ENCODE measurements at places on chromosomes 6 and 20.
A peak's percentile ranks its signal among the peaks of the same experiment; 100 is the strongest.

GRCh38 chr6:26482338-26482737 is 17.8 kb upstream of the BTN1A1 start:
- no peak for DNase-seq

DNA sequence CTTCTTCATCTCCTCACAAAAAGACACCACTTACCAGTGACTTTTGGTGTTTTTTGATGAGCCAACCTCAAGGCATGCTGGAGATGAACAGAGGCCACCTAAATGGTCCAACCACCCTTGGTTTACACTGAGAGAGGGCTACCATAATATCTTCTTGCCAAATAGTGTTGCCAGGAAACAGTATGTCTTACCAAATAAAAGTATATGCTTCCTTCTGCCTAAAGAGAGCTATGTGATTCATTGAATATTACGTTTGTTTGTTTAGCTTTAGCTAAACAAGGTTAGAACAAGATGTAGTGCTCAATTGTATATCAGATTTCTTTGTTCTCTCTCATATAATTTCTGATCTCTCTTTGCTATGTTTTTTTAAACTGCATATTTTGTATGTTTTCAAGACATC is 40.6 kb upstream of the BMP6 start:
- no peak for DNase-seq

- no peak for DNase-seq
Measured at GRCh38 chr6:3538536-3538935, 81.7 kb upstream of the SLC22A23 start.

DNA sequence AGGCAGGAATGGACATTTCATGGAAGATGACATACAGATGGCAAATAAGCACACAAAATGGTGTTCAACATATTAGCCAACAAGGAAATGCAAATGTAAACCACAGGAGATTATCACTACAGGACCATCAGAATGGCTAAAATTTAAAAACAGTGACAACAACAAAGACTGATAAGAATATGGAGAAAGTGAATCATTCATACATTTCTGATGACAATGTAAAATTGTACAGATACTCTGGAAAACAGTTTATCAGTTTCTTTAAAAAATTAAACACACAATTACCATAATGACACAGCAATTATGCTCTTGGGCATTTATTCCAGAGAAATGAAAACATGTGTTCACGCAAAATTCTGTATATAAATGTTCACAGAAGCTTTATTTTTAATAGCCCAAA is 105.8 kb upstream of the RUNX2 start:
- no peak for DNase-seq

DNA sequence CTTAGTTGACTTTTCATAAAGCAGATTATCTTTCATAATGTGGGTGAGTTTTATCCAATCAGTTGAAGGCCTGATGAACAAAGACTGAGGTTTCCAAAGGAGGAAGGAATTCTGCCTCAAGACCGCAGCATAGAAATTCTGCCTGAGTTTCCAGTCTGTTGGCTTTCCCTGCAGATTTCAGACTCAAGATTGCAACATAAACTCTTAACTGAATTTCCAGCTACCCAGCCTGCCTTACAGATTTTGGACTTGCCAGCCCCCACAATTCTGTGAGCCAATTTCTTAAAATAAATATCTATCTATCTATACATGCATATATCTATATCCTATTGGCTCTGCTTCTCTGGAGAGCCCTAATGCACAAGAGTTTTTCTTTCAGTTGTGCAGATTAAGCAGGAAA is 57.3 kb upstream of the SMLR1 start:
- no peak for DNase-seq

GRCh38 chr6:39303425-39304153 is 10.6 kb downstream of the KCNK17 start:
- DNase-seq = no peak

DNA sequence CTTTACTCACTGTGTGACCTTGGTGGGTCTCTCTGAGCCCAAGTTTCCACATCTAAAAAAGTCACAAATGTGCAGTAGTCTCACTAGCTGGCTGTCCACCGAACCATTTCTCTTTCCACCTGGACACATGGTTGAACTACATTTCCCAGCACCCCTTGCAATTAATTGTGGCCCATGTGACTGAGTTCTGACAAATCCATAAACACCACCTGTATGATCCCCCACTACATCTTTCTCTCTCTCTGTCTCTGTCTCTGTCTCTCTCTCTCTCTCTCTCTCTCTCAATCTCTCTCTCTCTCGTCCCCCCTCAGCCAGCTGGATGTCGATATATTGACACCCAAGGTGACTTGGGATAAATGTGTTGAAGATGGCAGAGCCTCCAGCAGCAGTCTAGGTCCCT is 42.8 kb downstream of the SNHG17 start:
- DNase-seq = no peak

DNA sequence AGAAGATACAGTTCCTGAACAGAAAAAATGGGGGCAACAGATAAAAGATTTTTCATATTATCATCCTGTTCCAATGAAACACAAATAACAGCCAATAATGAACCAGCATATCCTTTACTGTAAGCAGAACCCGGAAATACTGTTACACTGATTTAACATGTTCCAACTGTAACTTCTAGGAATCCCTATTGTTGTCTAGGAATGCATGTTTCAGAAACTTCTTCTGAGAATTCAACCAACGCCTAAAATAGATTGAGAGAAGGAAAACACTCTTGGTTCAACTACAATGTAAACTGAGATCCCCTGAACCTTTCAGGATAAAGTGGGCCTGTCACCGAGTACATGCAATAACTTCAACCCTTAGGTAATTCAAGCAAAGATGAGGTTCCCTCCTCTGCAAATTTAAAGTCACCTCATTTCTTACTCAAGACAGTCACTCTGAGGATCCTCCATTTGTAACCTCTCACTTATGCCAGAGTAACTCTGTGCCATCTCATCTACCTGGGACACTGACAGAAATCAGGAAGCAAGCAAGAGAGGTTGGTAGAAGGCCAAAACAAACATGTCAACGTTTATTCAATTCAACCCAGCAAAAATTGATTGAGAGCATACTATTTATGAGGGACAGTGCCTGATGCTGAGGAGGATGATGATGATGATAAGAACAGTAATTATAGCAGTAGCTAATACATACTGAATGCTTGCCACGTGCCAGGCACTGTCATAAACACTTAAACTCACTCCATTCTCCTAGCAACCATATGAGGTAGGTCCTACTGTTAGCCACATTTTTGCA is 14.1 kb downstream of the UBE3D start:
- DNase-seq = no peak

DNA sequence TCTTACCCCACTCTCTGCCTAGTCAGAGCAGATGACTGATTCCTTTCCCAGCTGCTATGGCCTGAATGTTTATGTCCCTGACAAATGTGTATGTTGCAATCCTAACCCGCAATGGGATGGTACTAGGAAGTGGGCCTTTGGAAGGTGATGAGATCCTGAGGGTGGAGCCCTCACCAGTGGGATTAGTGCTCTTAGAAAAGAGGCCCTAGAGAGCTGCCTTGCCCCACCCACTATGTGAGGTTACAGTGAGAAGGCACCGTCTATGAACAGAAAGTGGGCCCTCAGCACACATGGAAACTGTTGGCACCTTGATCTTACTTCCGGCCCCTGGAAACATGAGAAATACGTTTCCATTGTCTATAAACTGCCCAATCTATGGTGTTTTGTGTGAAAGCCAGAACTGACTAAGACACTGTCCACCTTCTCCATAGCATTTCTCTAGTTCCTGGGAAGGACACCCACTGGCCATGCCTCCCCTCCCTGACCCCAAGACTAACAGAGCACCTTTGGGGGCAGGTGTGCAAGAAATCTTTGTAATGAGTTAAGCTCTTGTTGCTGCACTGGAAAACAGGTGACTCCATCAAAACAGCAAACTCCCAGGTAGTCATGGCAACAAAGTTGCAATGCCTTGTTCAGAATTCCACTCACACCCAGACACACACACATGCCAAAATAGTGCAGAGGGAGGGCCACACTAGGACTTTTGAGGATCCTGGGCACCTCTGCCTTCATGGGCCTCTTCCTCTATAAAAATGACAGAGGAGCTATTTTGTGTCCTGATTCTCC is 16.2 kb downstream of the GABRR2 start:
- peak; percentile 14 for DNase-seq

- DNase-seq = no peak
Measured at GRCh38 chr6:37947468-37947867, 127.9 kb downstream of the ZFAND3 start.

- DNase-seq = no peak
Measured at GRCh38 chr20:20737158-20737557, 24.7 kb upstream of the RALGAPA2 start.

- DNase-seq = no peak
Measured at GRCh38 chr6:168715643-168716481, 274.9 kb downstream of the SMOC2 start.

DNA sequence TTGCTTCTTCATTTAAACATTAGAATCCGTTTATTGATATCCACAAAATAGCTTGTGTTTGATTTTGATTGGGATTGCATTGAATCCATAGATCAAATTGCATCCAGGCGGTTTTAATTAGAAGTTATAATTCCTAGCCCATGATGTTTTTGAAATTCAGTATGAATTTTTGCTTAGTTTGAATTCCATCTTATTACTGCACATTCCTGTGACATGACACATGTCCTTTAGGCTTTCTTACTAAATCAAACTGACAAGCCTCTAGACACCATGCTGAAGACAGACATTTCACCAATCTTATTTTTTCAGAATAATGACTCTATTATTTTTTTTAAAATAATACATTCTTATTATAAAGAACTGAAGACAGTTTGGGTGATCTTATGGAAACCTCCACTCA is 21.4 kb upstream of the PI16 start:
- no peak for DNase-seq

DNA sequence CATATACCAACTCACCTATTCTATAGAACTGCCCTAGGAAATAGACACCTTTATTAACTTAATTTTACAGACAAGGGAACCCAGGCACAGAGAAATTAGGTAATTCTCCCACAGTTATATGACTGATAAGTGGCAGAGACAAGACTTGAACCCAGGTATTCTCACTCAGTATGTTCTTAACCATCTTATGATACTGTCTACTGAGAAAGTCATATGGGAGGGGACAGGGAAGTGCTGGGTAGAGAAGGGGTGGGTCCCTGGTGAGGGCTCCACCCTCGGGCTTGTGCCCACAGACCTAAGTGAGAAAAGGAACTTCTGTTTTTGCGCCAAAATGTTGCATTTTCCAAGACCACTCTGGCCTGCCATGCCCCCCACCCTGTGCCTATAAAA is 123.5 kb downstream of the RNF144B start:
- DNase-seq = no peak

GRCh38 chr6:160239929-160240690 is 18.5 kb downstream of the SLC22A2 start:
- DNase-seq = no peak

DNA sequence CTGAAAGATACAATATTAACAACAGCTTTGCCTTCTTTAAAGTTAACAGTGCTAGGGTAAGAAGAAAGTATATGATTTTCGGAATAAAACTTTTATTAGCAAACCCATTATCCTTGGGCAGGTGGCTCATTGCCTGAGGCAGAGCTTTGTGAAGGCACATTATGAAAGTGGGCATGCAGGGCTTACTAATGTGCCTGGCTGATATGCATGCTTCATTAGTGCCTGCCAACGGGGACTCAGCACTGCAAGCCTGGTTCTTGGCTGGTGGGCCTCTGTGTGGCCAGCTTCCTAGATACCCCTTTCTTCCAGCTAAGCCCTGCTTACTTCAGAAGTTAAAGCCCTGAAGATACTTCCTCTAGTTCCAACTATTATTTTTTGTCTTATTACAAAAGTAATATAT is 481.6 kb downstream of the ADGRB3 start:
- DNase-seq = no peak

- DNase-seq = no peak
Measured at GRCh38 chr20:46985671-46986070, 91.0 kb downstream of the EYA2 start.

- DNase-seq = no peak
Measured at GRCh38 chr6:7411328-7411727, 21.7 kb downstream of the RIOK1 start.

GRCh38 chr20:21681234-21681921 is 24.1 kb upstream of the PAX1 start:
- DNase-seq = no peak

- no peak for DNase-seq
Measured at GRCh38 chr6:139508576-139508975, 134.1 kb upstream of the CITED2 start.

GRCh38 chr6:1662534-1662933 is 52.8 kb downstream of the FOXC1 start:
- DNase-seq = no peak

DNA sequence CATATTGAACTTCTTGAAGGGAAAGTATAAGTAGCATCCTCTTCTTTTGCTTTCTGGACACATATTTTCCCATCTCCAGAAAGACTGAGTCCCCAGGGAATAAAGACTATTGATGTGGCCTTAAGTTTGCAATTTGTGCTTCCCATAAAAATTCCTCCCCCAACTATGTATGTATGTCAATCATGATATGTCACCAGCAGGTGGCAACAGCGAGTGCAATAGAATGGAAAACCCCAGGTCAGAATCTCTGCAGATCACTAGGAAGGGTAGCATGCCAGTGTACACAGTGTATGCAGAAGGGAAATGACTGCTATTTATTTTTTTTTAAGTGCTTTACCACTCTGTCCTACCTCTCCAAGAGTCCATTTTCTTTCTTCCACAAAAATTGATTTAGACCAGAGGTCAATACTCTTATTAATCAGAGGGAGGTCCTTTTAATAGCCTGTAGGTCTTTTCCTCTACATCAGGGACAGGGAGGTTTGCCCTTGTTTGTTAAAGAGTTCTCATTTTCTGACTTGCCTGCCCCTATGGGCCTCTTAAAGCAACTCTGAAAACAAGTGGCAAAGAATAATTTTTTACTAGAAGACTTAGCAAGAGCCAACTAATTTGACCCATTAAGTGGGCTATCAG is 61.4 kb downstream of the BMP2 start:
- no peak for DNase-seq

- no peak for DNase-seq
Measured at GRCh38 chr6:42045538-42046460, 4.5 kb upstream of the TAF8 start.

DNA sequence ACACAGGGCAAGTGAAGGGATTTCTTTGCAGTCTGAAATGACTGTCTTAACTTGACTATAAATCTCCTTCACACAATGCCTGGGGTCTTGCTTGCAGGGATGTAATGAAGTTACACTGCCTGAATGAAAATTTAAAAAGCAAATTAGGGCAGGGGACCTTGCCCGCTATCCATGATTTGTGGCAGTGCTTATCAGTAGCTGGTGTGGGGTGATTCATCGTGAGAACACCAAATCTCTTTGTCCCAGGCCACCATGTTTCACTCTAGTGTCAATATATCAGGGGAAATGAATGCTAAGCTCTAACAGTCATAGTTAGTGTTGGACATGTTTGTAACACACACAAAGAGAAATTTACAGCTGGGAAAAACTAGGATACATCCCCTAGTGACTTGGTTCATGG is 713.7 kb upstream of the EPHA7 start:
- no peak for DNase-seq

- no peak for DNase-seq
Measured at GRCh38 chr6:72642435-72642834, 20.6 kb downstream of the KCNQ5 start.

- no peak for DNase-seq
Measured at GRCh38 chr6:84687431-84687830, 77.0 kb downstream of the TBX18 start.

All from stimulated activated CD4-positive, alpha-beta T cell treated with anti-CD3 and anti-CD28 coated beads, Interleukin-1b, Interleukin-23, amount 100 ng/mL, for 24 hours (primary cell).